ENCODE measurements at places on chromosomes 2 and 18. TPM values are rescaled to one million over a fixed set of nuclear protein-coding genes. Genes with fewer than 3 reads are reported as not detected.

Gene MORN2
- total RNA-seq, result 21.3 TPM

Gene AMER3
- total RNA-seq, result 45.4 TPM

Gene SH3RF3
- 22.5 TPM for total RNA-seq

Gene MAB21L4
- total RNA-seq, result not detected

Gene PKDCC
- total RNA-seq, result 30.0 TPM

Gene APOB
- total RNA-seq, result 0.94 TPM

Gene APLF
- 7.2 TPM for total RNA-seq

Gene CAVIN2
- 2.2 TPM for total RNA-seq

Gene INHA
- total RNA-seq, result not detected

Gene KIAA2012
- total RNA-seq, result 1.9 TPM

Gene CNDP1
- 1.9 TPM for total RNA-seq

Gene DNMT3A
- total RNA-seq, result 65.7 TPM

Gene COL3A1
- total RNA-seq, result 19.1 TPM

Gene HAUS1
- total RNA-seq, result 37.9 TPM

Gene UGT1A7
- total RNA-seq, result not detected

Gene KRCC1
- total RNA-seq, result 11.6 TPM

Gene NCL
- 150 TPM for total RNA-seq

Gene GPR35
- total RNA-seq, result 2.5 TPM

Gene MOGAT1
- not detected for total RNA-seq

Gene MARCHF4
- 18.5 TPM for total RNA-seq

Gene CHRND
- not detected for total RNA-seq

Gene MAL
- not detected for total RNA-seq

Gene NLRC4
- total RNA-seq, result 0.31 TPM

Gene DHRS9
- total RNA-seq, result 0.94 TPM

Gene CPLX4
- not detected for total RNA-seq

Gene TCF7L1
- total RNA-seq, result 3.4 TPM

Gene ACMSD
- total RNA-seq, result not detected

Gene ALPI
- total RNA-seq, result not detected

Gene RAB6D
- total RNA-seq, result 0.31 TPM

Gene NOL4
- total RNA-seq, result 160 TPM

Gene GPAT2
- 3.1 TPM for total RNA-seq

Gene QPCT
- total RNA-seq, result 10.3 TPM

Gene FAM110C
- total RNA-seq, result 2.8 TPM

Gene GTF2A1L
- 1.6 TPM for total RNA-seq

Gene NTSR2
- total RNA-seq, result not detected

Gene PPP1R1C
- 0.94 TPM for total RNA-seq

Gene NEU2
- not detected for total RNA-seq

Gene SETBP1
- 146 TPM for total RNA-seq

Gene BCL2
- total RNA-seq, result 49.1 TPM

Gene SIX3
- total RNA-seq, result 0.31 TPM

All from parietal lobe (tissue), 2 donors.